Urinary bladder (tissue), 4 donors: ENCODE measurements at places on chromosomes 7 and 10. TPM values are rescaled to one million over a fixed set of nuclear protein-coding genes. Genes with fewer than 3 reads are reported as not detected.

CLRN3 gene
- not detected for polyA plus RNA-seq

MYL10 gene
- 0.38 TPM for polyA plus RNA-seq

ANKRD1 gene
- 0.04 TPM for polyA plus RNA-seq

C10orf143 gene
- polyA plus RNA-seq = 7.7 TPM

EPC1 gene
- 29.3 TPM for polyA plus RNA-seq

OPALIN gene
- polyA plus RNA-seq = not detected

MYH16 gene
- polyA plus RNA-seq = not detected

CTAGE4 gene
- 0.27 TPM for polyA plus RNA-seq

ITIH2 gene
- 0.20 TPM for polyA plus RNA-seq

ANXA8 gene
- polyA plus RNA-seq = 14.3 TPM

LIPF gene
- polyA plus RNA-seq = not detected

EGFR gene
- polyA plus RNA-seq = 16.4 TPM

STAM gene
- polyA plus RNA-seq = 12.5 TPM

CTAGE15 gene
- polyA plus RNA-seq = 0.08 TPM
